Naive thymus-derived CD8-positive, alpha-beta T cell (primary cell): ENCODE measurements at places on chromosomes 3 and 15.

- peaks cover 4% of the 10 kb centered on the region for H3K36me3 ChIP-seq
- H3K27ac ChIP-seq: no peak overlapping the region
- H3K27me3 ChIP-seq: peaks cover 41% of the 10 kb centered on the region
- no peak for DNase-seq
- peaks cover 3% of the 10 kb centered on the region for H3K4me1 ChIP-seq
Measured at GRCh38 chr15:33311312-33311971, 675 bp downstream of the RYR3 start.

GRCh38 chr3:146115619-146116018 lies 45.4 kb downstream of the PLOD2 start:
- no peaks in the 10 kb centered on the region for H3K27me3 ChIP-seq
- no peak for DNase-seq
- H3K4me1 ChIP-seq: no peaks in the 10 kb centered on the region
- H3K36me3 ChIP-seq: no peaks in the 10 kb centered on the region

- H3K4me1 ChIP-seq: no peaks in the 10 kb centered on the region
- H3K27me3 ChIP-seq: no peaks in the 10 kb centered on the region
- no peaks in the 10 kb centered on the region for H3K36me3 ChIP-seq
- no peak overlapping the region for H3K27ac ChIP-seq
- no peak overlapping the region for H3K4me3 ChIP-seq
Measured at GRCh38 chr3:65778968-65779367, 259.8 kb downstream of the MAGI1 start.

DNA sequence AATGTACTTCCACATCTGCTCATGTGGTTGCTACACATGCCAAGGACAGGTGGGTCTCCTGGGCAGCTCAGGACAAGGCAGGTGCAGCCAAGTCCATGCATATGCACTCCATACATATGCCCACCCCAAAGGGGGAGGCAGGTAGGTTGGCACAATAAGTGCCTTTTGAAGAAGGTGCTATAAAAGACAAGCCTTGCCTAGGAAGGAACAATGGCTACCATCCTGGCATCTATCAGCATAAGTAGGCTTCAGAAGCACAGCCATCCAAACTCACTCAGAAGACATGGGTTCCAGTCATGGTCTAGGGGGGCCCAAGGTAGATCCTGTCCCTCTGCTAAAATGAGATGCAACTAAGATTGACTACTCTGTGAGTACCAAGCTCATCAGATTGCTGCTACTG lies 34.6 kb downstream of the NBEAL2 start:
- H3K4me1 ChIP-seq: peaks cover 34% of the 10 kb centered on the region
- H3K27me3 ChIP-seq: no peaks in the 10 kb centered on the region
- H3K36me3 ChIP-seq: no peaks in the 10 kb centered on the region
- DNase-seq: no peak
- H3K4me3 ChIP-seq: no peak overlapping the region
- H3K27ac ChIP-seq: peak overlapping the region; percentile 87

DNA sequence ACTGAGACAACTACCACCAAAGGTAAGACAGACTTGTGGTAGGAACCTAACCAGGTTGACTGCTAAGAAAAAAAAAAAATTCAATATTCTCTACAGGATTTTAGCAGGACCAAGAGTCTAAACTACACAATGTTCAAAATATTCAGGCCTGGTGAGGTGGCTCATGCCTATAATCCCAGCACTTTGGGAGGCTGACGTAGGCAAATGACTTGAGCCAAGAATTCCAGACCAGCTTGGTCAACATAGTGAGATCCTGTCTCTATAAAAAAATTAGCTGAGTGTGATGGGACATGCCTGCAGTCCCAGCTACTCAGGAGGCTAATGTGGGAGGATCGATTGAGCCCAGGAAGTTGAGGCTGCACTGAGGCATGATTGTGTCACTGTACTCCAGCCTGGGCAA lies 341.6 kb upstream of the WNT5A start:
- DNase-seq: no peak
- no peak overlapping the region for H3K27ac ChIP-seq
- no peaks in the 10 kb centered on the region for H3K27me3 ChIP-seq
- H3K4me3 ChIP-seq: no peak overlapping the region

GRCh38 chr3:16369276-16369675 lies 104.3 kb downstream of the OXNAD1 start:
- no peak overlapping the region for H3K27ac ChIP-seq
- DNase-seq: no peak
- peaks cover 71% of the 10 kb centered on the region for H3K4me1 ChIP-seq
- no peaks in the 10 kb centered on the region for H3K27me3 ChIP-seq
- no peak overlapping the region for H3K4me3 ChIP-seq

- H3K27ac ChIP-seq: no peak overlapping the region
- H3K27me3 ChIP-seq: peaks cover 10% of the 10 kb centered on the region
- no peak overlapping the region for H3K4me3 ChIP-seq
- no peak for DNase-seq
Measured at GRCh38 chr15:70690021-70690420, 73.3 kb downstream of the UACA start.

DNA sequence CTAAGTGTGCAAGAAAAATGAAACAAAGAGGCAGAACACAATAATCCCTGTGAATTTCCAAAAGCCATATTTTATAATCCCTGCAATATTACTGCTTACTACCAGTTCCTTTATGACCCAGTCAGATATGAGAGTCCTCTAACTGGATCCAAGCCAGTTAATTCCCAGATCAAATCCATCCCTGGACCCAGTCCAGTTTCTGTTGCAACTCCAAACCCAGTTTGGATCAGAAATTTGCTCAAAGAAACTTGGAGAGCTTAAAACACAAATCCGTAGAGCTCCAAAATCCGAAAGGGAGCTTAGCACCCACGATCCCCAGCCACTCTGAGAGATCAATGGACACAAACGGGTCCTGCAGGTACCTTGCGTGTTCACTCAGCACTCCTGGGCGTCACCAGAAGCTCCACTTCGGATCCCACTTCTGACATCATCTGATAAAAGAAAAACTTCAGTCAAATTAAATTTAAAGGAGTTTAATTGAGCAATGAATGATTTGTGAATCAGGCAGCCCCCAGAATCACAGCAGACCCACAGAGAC lies 32.6 kb upstream of the THUMPD3 start:
- no peak overlapping the region for H3K4me3 ChIP-seq
- peaks cover 4% of the 10 kb centered on the region for H3K27me3 ChIP-seq
- peaks cover 8% of the 10 kb centered on the region for H3K36me3 ChIP-seq
- H3K4me1 ChIP-seq: no peaks in the 10 kb centered on the region
- H3K27ac ChIP-seq: no peak overlapping the region
